CD4-positive, alpha-beta T cell treated with Interleukin-15 for 1 hour (primary cell): ENCODE measurements at places on chromosomes 6 and 20.

DNA sequence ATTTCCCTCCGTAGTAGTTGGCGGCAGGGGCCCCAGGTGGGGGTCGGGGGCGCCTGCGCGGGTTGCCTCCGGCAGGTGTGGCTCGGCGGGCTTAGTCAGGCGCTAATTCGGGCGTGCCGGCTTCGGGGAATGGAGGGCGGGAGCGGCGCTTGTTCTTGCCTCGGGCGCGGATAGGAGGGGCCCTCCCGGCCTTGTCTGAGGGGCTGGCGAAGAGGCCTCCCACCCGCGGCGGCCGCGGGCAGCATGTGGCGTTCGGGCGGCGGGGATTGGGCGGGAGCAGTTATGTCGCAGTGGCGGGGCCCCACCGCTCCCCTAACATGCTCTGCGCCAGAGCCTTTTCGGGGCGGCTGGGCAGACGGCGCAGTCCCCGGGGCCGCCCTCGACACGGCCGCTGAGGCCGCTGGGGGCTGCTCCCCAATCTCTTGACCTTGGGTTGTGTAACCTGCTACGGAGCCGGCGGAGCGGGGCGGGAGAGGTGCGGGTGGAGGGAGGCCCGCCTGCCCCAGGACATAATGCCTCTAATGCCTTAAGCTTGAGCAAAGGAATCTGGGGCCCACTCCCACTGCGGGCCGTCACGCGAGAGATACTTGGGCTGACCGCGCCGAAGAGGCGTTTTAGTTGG, 1.1 kb downstream of the AMD1 start:
- peak; percentile 62 for DNase-seq

DNA sequence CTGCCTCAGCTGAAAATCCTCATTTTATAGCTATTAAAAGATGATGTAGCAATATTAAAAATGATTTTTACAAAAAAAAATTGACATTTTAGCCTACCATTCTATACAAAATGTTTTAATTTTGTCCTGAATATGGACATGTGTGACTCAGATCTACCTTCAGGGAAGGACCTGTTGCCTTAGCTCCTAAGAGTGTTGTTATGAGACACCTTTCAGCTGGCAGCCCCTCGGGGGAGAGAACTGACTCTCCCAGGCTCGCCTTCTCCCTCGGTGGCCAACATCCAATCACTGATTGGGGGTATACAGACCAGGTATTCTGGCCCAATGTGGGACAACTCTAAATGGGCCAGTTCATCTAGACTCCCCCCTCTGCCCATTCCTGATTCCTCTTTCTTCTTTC, 32.5 kb upstream of the MRAP2 start:
- no peak for DNase-seq

- DNase-seq = no peak
Observed at GRCh38 chr20:34781220-34781619, 44.2 kb downstream of the NCOA6 start.

- no peak for DNase-seq
Observed at GRCh38 chr20:51217347-51218045, 194.6 kb upstream of the KCNG1 start.

GRCh38 chr20:3307078-3307477, 68.1 kb upstream of the SLC4A11 start:
- no peak for DNase-seq

- no peak for DNase-seq
Observed at GRCh38 chr20:2125474-2126112, 24.0 kb downstream of the STK35 start.

GRCh38 chr6:158338311-158339112, 26.2 kb downstream of the TULP4 start:
- DNase-seq = no peak

- no peak for DNase-seq
Observed at GRCh38 chr6:131058236-131058635, 4.8 kb downstream of the EPB41L2 start.

DNA sequence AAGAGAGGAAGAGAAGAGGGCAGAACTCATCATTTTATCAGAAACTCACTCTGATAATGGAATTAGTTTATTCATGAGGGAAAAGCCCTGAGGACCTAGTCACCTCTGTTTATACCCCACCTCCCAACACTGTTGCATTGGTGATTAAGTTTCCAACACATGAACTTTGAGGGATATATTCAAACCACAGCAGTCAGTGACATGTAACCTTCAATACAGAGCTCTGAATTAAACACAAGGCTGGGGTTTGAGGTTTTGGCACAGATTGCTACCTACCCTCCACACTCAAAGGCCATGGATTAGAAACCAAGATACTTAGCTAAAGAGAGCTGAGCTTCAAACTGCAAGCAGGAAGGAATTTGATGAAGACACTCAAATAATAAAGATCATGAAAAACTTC, 48.5 kb upstream of the MOCS1 start:
- no peak for DNase-seq

GRCh38 chr6:169429001-169429400, 175.4 kb upstream of the THBS2 start:
- DNase-seq = no peak

DNA sequence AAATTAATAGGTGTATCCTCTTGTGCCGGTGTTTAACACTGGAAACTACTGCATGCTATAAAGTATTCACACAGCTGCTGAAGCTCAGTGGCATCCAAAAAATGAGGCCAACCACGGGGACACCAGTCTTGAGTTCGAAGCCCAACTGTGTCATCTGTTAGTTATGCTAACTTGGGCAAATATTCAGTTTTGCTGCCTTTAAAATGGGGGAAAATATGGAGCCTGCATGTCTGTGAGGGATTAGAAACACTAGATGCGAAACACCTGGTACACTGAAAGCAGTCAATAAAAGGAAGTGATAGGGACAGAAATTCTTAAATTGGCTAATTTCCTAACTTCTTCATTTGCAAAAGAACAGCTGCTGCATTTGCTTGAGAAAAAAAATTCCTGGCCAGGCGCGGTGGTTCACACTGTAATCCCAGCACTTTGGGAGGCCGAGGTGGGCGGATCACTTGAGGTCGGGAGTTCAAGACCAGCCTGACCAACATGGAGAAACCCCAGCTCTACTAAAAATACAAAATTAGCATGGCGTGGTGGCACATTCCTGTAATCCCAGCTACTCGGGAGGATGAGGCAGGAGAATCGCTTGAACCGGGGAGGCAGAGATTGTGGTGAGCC, 36.6 kb upstream of the MLIP start:
- no peak for DNase-seq

DNA sequence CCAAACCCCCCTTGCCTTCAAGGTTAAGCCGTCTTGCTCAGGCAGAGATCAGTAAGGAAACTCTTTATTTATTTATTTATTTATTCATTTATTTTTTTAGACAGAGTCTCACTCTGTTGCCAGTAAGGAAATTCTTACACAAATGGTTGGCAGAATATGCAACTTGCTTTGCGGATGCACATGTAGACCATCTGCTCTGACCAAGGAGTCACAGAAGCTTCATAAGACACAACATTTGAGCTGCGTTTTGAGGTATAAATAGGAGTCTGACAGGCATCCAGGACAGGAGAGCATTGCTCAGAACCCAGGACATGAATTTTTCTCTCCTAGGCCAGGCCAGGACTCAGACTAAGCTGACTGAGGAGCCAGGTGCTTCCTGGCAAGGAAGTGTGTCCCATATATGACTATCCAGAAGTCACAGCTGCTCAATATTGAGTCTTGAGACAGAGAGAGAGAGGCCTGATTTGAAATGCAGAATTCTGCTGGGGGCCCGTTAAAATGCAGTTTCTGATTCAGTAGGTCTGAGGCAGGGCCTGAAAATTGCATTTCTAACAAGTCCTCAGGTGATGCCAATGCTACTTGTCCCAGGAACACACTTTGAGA, 43.9 kb downstream of the HLA-A start:
- no peak for DNase-seq

- DNase-seq = no peak
Observed at GRCh38 chr6:70396163-70396562, 17.1 kb upstream of the FAM135A start.

GRCh38 chr20:10714236-10714975, 40.6 kb upstream of the JAG1 start:
- DNase-seq = no peak

- DNase-seq = no peak
Observed at GRCh38 chr20:11063444-11063843, 389.6 kb upstream of the JAG1 start.

GRCh38 chr6:36757206-36757605, 59.6 kb downstream of the RAB44 start:
- peak; percentile 64 for DNase-seq

GRCh38 chr6:117933471-117933870, 26.4 kb downstream of the SLC35F1 start:
- no peak for DNase-seq

- no peak for DNase-seq
Observed at GRCh38 chr20:59802471-59803221, 130.8 kb downstream of the SYCP2 start.
